Right kidney (tissue), 9 donors: ENCODE measurements at places on chromosomes 16 and 17.

GRCh38 chr17:1797323-1797722 lies 32.4 kb downstream of the SMYD4 start:
- DNase-seq = no peak

GRCh38 chr17:45848868-45849535 lies 4.3 kb downstream of the SPPL2C start:
- DNase-seq = no peak

- DNase-seq = no peak
These were observed 613.5 kb downstream of the RBFOX1 start for GRCh38 chr16:7946142-7946541.

DNA sequence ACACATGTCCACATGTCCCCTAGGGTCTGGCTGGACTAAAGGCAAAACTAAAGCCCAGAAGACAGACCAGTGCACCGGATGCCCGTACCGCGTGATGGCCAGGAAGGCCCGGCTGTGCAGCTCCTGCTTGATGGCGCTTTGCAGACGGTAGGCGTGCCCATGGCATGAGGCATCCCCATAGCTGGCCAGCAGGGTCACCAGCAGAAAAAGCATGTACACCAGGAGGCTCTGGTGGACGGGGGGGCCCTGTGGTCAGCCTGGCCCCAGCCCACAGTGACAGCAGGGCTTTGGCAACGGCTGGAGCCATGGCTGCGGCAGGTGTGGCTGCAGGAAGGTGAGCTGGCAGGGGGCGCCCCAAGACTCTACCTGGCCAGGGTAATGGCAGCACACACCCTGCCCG lies 42.8 kb downstream of the PKD1 start:
- DNase-seq = no peak

DNA sequence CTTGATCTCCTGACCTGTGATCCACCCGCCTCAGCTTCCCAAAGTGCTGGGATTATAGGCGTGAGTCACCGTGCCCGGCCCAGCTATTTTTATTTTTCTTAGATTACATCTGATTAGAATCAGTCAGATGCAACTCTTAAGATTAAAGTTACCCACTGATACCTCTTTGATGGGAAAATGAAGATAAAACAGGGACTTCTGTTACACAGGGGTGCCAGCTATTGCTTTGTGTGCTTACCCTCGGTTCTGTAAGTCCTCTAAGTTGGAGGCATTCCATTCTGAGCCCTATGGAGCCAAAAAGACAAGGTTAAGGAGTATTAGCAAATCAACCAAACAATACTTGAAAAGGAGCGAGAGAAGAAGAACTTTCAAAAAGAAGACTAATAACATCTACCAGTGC lies 32.6 kb upstream of the CORO6 start:
- DNase-seq = no peak

DNA sequence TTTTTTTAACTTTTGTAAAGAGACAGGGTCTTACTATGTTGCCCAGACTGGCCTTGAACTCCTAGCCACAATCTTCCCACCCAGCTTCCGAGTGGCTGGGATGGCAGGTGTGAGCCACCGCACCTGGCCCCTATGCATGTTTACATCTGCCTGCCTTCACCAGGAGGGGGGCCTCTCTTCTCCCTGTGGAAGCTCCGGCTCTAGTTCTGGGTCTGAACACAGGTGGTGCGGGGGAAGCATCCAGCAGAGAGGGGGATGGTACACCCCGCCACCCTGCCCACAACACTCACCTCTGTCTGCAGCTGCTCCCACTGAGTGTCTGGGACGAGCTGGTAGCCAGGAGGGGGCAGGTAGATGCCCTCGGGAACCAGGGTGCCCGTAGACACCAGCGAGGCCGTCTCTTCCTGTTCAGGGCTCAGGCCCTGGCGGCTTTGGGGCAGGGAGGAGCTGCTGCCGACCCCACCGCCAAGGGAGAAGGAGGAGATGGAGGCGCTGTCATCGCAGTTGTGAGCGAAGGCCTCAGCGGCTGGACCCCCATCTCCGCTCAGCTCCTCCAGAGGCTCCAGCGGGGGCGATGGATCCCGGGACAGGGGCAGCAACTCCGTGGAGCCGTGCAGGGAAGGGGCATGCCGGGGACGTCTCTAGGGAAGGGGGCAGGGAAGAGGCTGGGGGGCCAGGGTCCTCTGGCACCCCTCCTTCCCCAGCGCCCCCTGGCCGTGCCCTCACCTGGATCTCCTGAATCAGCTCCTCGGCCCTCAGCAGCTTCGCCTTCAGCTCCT lies 10.9 kb downstream of the RABEP2 start:
- no peak for DNase-seq
